ENCODE measurements at places on chromosomes 7 and 10. TPM values are rescaled to one million over a fixed set of nuclear protein-coding genes. Genes with fewer than 3 reads are reported as not detected.

The FAM131B gene
- 0.07 TPM for total RNA-seq

DNA sequence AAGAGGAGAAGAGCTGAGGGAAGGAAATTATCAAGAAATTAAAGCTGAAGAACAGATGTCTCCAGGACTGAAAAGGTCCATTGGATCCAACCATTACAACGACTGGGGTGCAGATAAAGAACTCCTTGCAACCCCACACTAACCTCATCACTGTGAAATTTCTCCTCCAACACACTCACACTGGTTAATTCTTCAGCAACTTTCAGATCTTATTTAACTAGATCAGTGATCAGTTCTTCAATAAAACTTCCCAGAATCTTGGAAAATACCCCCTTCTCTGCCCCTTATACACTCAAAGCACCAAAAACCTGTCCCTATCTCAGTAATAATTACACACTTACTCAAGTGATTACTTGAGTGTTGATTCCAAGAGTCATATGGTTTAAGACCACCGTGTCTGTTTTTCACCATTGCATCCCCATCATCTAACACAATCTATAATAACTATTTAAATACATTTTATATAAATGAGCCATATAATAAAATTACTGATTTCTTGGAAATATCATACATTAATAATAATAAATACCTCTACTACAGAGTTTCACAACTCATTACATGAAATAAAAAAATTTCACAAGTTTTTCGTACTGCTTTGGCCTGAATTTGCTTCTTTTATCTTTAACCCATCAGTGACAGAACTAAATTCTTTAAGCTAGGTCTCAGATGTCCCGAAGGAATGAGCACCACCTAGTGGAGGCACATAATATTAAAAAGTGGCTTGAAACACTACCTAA is 123.7 kb downstream of the MPP7 start:
- peak; percentile 46 for DNase-seq

DNA sequence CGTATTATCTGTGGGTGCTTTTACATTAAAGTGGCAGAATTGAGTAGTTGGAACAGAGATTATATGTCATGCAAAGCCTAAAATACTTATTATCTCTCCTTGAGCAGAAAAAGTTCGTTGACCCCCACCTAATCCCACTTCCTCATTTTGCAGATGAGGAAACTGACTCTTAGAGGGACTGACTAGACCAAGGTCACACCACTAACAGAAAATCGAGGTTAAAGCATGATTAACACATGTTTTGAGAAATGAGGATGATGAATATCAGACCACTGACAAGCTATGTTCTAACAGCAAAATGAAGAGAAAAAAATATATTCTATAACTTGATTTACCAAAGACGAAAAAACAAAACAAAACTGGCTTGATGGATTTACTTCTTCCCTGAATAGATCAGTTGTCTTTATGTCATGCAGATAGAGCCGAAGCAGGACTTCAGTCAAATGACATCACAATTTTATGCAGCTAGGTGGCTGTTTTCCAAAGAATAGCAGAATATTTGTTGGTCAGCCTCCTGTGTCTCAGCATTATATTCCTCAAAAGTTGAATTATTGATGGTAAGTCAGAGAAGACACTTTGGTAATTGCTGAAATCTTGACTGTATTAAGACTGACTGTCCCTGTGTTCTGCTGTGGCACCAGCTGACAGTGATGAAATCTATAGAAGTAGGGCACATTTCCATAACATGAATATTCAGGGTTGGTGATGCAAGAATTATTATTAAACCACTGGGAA is 24.2 kb upstream of the SMIM30 start:
- DNase-seq, result no peak

DNA sequence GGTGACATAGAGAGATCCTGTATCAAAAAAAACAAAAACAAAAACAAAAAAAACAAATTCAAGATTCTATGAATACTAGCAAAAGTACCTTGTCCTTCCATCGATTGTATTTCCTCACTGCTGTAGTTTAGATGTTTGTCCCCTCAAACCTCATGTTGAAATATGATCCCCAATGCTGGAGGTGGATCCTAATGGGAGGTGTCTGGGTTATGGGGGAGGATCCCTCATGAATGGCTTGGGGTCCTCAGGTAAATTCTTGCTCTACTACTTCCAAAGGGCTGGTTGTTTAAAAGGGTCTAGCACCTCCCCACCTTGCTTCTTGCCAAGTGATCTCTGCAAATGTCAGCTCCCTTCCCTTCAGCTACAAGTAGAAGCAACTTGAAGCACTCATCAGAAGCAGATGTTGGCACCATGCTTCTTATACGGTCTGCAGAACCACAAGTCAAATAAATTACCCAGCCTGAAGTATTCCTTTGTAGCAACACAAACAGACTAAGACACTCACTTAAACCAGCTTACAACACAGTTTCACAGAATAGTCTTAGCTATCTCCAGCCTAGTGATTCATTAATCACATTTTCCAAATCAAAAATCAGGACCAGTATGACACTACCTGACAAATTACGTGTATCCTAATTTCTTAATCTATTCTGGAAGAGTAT is 20.7 kb downstream of the ABI1 start:
- no peak for DNase-seq

DNA sequence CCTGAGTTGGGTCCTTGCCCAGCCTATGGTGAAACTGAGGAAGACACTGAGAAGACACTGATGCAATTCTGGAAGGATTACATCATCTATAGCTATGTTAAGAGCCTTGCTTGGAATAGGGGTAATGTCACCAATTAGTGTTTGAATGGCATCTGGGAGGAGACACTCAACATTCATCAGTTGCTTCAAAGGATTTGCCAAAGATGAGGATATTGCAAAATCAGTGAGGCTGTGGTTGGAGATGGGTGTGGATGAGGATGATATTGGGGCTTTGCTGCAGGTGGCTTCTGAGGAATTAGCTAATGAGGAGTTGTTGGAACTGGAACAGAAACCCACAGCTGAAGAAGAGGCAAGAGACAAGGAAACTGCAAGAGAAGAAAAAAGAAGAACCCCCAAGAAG is 146.7 kb upstream of the SP4 start:
- DNase-seq, result no peak

- DNase-seq, result no peak
These were observed 340.1 kb downstream of the NXPH1 start for GRCh38 chr7:8773518-8773917.

The OPN4 gene
- not detected for total RNA-seq

DNA sequence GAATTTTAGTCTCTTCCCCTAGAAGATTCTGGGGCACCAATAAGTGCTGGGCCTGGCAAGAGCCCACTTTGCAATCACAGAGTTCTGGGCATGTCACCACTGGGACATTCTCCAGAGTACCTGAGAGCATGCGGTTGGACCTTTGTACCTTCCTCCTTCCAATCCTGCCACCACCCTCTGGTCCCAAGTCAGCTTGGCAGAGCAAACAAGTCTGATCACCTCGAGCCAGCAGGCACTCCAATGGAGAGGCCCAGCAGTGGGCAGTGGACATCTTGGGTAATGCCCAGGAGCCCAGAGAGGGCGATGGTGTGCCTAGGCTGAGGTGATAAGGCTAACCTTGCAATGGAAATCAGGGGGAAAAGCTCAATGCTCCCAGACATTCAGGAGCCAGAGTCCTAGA is 43.4 kb downstream of the SH3PXD2A start:
- DNase-seq, result no peak

DNA sequence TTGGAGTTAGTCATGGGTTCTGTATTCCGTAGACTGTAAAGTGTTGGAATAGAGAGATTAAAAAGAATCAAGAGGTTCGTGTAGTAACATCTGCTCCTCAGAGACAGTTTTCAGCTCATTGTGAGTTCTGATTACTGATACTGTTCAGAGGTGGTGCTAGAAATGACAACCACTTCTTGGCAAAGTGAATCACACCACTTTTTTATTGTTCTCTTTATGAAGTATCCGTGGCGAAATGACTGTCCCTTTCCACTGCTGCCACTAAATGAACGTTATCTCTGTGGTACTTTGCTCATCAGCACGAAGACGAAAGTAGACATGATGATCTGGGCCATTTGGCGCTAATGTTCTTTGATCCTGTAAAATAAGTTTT is 860 bp downstream of the RPP30 start:
- DNase-seq, result no peak
